ENCODE measurements at places on chromosomes 3 and 15. TPM values are rescaled to one million over a fixed set of nuclear protein-coding genes. Genes with fewer than 3 reads are reported as not detected.

HEXA gene
- 52.5 TPM for total RNA-seq

DNA sequence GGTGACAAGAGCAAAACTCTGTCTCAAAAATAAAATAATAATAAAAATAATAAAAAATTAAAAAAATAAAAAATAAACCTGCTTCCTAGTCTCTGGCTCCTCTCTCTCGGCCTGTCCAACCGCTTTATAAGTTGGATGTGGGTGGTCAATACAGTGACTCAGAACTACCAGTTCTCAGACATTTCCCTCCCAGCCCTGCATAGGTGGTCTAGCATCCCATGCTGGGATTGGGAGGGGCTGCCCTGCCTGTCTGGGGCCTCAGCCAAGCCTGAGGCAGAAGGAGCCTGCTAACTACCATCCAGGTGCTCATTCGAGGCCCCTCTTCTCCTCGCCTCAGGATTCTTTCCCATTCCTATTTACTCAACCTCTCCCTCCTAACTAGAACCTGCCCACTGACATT is 33.3 kb upstream of the BLM start:
- no peak overlapping the region for H3K4me3 ChIP-seq
- no peak overlapping the region for H3K27ac ChIP-seq
- peaks cover 2% of the 10 kb centered on the region for H3K4me1 ChIP-seq
- H3K36me3 ChIP-seq = no peaks in the 10 kb centered on the region

- H3K4me1 ChIP-seq = peaks cover 4% of the 10 kb centered on the region
- no peaks in the 10 kb centered on the region for H3K27me3 ChIP-seq
- no peaks in the 10 kb centered on the region for H3K36me3 ChIP-seq
- no peak overlapping the region for H3K27ac ChIP-seq
Measured at GRCh38 chr3:12961007-12961696, 112.1 kb downstream of the IQSEC1 start.

DNA sequence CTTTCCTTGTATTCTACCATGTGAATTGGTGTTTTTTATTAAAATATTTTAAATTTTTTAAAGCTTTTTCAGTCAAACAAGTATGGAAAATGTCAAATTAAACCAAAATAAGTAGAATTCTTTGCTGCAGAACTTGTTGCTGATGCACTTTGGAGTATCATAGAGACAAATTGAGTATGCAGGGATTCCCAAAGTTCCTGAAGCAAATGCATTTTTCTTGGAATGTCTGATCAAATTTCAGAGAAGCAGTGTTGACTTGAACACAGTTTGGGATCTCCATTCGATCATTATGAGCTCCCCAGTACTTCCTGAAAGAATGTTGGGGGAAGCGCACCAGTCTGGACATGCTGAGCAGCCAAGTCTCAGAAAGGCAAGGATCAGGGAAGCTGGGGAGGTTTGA is 517.8 kb upstream of the CFAP20DC start:
- H3K27ac ChIP-seq = no peak overlapping the region
- no peak for DNase-seq
- no peaks in the 10 kb centered on the region for H3K4me1 ChIP-seq
- H3K36me3 ChIP-seq = no peaks in the 10 kb centered on the region
- no peaks in the 10 kb centered on the region for H3K27me3 ChIP-seq

DNA sequence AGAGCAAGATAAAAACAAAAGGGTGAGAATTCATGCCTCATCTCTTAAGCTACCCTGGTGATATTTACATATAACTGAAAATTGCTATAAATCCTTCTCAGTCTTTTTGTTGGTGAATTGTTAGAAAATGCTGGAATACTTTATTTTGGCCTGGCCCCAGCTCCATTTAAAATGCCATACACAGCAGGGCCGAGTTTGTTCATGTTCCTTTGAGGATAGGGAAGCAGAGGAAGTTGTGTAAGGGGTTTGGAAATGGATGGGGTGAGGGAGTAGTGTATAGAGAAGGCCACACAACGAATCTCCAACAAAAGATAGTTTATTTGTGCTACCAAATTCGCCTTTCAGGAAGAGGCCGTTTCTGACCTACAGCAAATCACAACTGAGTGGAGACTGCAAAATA is 78.6 kb upstream of the ADAMTS9 start:
- DNase-seq = no peak
- no peak overlapping the region for H3K27ac ChIP-seq
- no peak overlapping the region for H3K4me3 ChIP-seq
- H3K27me3 ChIP-seq = no peaks in the 10 kb centered on the region
- peaks cover 3% of the 10 kb centered on the region for H3K4me1 ChIP-seq
- H3K36me3 ChIP-seq = no peaks in the 10 kb centered on the region

DNA sequence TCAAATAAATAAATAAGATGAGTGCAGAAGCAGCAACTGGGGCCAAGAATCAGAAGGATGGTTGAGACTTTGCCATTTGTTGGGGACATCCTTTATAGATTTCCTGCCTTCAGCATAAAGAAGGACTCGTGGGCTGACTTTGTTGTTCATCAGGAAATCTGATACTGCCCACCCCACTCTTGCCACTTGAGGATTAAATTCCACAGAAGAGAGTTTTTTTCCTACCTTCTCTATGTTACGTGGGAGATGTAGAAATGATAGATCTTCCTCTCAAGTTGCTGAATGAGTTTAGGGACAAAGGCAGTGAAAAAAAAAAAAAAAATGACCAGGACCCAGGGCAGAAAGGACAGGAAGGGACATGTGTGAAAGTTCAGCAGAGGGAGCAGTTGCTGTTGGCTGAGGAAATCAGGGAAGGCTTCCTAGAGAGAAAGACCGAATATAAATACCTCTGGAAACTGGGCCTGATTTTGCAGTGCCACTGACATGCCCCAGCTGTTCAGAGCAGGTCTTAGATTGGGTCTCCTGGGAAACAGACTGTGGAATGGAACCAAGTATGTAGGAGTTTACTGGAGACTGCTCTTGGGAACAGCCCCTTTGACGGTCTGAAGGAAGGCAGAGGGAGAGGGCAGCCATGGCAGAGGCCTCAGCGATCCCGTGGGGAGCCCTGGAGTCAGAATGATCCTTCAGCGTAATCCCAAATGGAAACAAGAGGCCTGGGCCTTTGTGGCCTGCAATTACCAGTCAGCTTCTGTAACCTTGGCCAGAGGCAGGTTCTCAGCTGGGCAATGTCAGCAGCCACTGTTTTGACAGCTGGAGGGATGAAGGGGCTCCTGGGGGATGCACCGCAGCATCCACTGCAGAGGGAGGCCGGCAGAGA is 50.9 kb downstream of the C3orf20 start:
- no peaks in the 10 kb centered on the region for H3K27me3 ChIP-seq
- no peaks in the 10 kb centered on the region for H3K36me3 ChIP-seq
- H3K27ac ChIP-seq = no peak overlapping the region
- DNase-seq = no peak
- no peaks in the 10 kb centered on the region for H3K4me1 ChIP-seq

MUC20 gene
- 0.24 TPM for total RNA-seq

- no peaks in the 10 kb centered on the region for H3K36me3 ChIP-seq
- H3K27ac ChIP-seq = no peak overlapping the region
- H3K4me3 ChIP-seq = no peak overlapping the region
Measured at GRCh38 chr15:56812221-56812620, 78.9 kb upstream of the ZNF280D start.

All from H1 (cell line).